ENCODE measurements at places on chromosomes 5 and 9.

- DNase-seq = no peak
Observed at GRCh38 chr5:106940986-106941385, 729.8 kb downstream of the EFNA5 start.

- DNase-seq = no peak
Observed at GRCh38 chr9:137095664-137096517, 9.1 kb downstream of the MAN1B1 start.

GRCh38 chr9:120701248-120701647 is 13.0 kb downstream of the MEGF9 start:
- DNase-seq = no peak

GRCh38 chr9:130500340-130501180 is 55.8 kb downstream of the ASS1 start:
- no peak for DNase-seq

Data from dorsolateral prefrontal cortex (tissue), 122 donors.